ENCODE measurements at places on chromosomes 1 and 21. TPM values are rescaled to one million over a fixed set of nuclear protein-coding genes. Genes with fewer than 3 reads are reported as not detected.

Gene CHIA
- total RNA-seq = not detected

Gene PDC
- total RNA-seq = not detected

Gene DIO1
- total RNA-seq = not detected

Gene KRTAP7-1
- not detected for total RNA-seq

Gene DNAJC6
- 0.50 TPM for total RNA-seq

Gene TBX15
- total RNA-seq = under 0.01 TPM

Gene ALX3
- not detected for total RNA-seq

Gene GSTM1
- total RNA-seq = not detected

Measured in bronchus fibroblast of lung (primary cell).